ENCODE measurements at places on chromosomes 6 and 20.

DNA sequence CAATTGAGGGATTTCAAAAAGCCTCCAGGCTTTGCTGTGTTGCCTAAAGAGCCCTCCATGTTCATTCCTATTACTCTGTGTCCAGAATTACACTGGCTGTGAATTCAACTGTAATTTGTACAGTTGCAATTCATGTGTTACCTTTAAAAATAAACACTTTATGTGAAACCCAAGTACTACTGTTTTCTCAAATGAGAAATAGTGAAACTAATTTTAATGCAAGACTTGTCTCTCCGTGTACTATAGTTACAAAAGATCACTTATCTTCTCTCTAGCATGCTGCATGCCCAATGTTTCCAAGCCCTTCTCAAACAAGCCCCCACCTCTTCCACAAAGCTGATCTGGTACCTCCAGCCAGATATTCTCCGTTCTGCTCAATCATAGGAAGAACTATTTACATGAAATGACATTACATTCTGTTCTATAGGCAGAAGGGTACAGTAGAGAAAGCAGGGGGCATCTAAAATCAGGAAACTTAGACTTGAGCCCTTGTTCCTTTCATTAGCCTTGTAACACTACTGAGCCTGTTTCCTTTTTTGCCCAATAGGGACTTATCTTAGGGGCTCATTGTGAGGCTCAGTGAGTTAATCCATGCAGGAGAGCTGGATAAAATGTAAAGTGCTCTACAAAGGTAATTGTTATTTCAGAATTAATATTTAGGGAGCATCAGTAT lies 12.3 kb upstream of the COL9A1 start:
- DNase-seq = no peak

DNA sequence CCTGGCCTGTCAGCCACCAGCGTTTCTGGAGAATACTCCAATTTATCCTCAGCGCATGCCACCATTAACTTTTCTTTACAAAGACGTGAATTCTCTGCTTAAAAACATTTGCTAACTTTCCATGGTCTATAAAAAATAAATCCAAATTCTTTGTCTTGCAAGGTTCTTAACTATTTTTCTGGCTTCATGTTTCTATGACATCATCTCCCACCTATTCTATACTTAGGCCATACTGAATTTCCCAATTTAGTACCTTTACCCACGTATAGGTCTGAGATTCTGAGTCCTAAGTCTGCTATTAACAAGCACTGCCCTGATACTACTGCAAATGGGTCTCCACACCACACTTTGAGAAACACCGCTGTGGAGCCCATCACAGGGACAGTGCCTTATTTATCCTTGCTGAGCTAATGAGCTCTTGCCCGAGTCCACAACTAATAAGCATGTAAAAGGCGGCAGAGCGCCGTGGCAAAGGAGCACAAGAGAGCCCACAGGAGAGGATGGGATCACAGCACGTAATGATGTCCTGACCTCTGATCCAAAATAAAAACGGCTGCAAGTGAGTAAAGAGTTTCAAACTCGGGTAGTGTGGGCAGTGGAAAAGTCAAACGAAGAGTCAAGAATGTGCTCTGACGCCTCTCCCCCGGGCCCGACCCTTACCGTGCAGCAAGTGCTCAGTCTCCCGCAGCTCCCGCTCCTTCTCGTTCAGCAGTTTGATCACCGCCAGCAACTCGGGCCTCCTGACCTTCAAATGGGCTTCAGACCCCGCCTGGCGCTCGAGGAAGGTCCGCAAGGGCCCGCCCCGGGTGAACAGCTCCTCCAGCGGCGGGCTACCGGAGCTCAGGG lies 519 bp downstream of the MTRF1L start:
- DNase-seq = no peak

- DNase-seq = peak; percentile 68
Observed at GRCh38 chr6:81998432-81998831, 246.0 kb upstream of the TENT5A start.

DNA sequence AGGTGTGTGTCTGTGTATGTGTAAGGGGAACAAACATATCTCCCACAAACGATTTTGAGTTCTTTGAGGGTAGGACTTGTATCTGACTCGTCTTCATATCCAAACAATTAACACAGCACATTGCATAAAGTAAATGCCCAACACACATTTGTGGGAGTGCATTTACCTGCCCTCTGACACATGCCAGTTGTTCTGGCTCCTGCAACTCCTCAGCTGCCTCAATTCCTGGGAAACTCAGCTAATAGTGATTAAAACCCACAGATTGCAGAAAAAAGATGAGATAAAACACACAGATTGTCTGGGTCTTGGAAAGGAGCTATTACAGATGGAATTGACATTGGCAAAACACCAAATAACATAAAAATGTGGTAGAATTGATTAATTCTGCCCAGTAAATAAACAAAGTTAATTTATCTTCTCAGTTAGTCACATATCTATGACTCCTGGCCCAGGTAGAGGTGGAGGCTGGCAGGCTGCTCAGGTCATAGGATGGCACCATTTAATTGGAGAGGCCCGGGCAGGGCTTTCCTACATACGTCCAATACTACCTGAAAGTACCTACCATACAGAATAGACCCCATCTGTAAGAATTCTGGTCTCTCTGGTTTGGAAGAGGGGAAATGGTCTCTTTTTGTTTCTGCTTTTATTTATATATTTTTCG lies 71.5 kb upstream of the IFNGR1 start:
- no peak for DNase-seq

GRCh38 chr20:7858734-7859250 lies 81.5 kb downstream of the HAO1 start:
- DNase-seq = no peak

- peak; percentile 53 for DNase-seq
Observed at GRCh38 chr6:15962449-15962764, 166.5 kb upstream of the MYLIP start.

- no peak for DNase-seq
Observed at GRCh38 chr6:104506429-104506828, 353.3 kb downstream of the HACE1 start.

GRCh38 chr20:51802170-51802751 lies at the start of gene SALL4:
SALL4 (minus strand) TSS chr20:51802521; CDS start chr20:51802408, 113 bp downstream.
- DNase-seq = no peak

GRCh38 chr6:151729829-151730495 lies 77.5 kb upstream of the ESR1 start:
- DNase-seq = no peak

GRCh38 chr6:14787250-14787649 lies 458.6 kb upstream of the JARID2 start:
- no peak for DNase-seq
